Dermis blood vessel endothelial cell (primary cell): ENCODE measurements at places on chromosomes 5 and 9. TPM values are rescaled to one million over a fixed set of nuclear protein-coding genes. Genes with fewer than 3 reads are reported as not detected.
A peak's percentile ranks its signal among the peaks of the same experiment; 100 is the strongest.

Gene GCNT1
- 9.9 and 31.2 TPM in 2 replicates for total RNA-seq

- no peak for DNase-seq
Measured at GRCh38 chr9:111407813-111408212, 76.4 kb downstream of the ECPAS start.

DNA sequence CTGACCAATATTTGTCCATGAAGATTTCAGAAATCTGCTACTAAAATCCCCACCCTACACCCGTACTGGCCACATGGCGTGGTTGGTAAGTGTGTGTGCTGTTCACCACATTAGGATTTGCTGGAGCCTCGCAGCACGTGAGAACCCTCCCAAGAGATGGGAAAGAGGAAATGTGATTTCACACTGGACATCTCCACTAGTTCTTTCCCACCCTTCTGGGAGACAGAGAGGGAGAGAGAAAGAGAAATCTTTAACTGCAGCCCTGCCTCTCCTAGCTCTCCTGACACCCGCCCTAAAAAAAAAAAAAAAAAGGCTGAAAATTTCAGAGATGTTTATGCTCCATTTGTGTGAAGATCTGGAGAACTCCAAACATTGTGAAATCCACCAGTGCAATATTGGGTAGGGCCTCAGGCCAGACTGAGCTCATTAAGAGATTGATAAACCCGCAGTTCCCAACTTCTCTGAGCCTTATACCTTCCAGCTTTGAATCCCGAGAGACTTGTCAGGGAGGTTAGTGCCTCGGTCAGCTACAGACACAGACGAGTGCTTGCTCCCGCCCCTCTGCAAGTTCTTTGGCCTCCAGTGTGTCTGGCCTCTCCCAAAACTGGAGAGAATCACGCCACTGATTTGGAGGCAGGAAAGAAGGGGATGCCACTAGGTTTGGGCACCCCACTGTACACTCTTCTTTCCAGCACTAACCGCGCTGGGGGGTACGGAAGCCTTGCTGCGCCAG is 1.9 kb downstream of the SPRY4 start:
- peak; percentile 61 for DNase-seq

- DNase-seq, result peak; percentile 19
Measured at GRCh38 chr5:51821697-51822096, 438.4 kb downstream of the ISL1 start.

Gene RIMOC1
- 14.6 and 18.1 TPM in 2 replicates for total RNA-seq

Gene CTXN3
- not detected in 2 replicates for total RNA-seq

DNA sequence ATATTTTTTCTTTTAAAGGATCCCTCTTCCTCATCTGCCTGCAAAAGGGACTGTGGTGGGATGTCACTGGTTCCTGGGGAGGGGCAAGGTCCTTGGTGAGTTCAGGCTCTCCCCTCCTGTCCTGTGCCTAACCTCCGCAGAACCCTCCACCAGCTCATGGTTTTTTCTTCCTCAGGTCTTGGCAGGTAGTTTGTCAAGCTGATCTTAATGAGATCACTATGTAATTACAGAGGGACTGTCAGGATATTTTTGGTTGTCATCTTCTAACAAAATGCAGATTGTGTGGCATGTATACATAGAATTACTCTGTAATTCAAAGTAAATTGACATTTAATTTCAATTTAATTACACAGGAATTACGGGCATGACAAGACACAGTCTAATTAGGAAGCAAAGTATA is 150.3 kb upstream of the SEMA6A start:
- no peak for DNase-seq

Gene CDKN2B-AS1
- 0.28 and 2.2 TPM in 2 replicates for total RNA-seq

Gene ANKRD34B
- not detected in 2 replicates for total RNA-seq

- no peak for DNase-seq
Measured at GRCh38 chr9:94650949-94651348, 11.6 kb upstream of the FBP1 start.

DNA sequence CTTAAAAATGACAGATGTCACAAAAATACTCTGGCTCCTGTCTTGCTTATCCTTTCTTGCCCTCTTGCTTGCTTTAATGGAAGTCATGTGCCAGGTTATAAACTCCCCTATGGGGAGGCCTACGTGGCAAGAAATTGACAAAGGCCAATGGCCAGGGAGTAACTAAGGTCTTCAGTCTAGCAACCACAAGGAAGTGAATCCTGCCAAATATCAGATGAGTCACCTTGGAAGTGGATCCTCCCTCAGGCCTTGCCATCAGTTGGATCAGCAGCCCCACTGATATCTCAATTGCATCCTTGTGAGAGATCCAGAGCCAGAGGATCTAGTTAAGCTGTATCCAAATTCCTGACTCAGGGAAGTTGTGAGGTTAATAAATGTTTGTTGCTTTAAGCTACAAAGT is 82.8 kb downstream of the CAAP1 start:
- DNase-seq, result no peak

Gene PAX5
- total RNA-seq, result not detected in 2 replicates

DNA sequence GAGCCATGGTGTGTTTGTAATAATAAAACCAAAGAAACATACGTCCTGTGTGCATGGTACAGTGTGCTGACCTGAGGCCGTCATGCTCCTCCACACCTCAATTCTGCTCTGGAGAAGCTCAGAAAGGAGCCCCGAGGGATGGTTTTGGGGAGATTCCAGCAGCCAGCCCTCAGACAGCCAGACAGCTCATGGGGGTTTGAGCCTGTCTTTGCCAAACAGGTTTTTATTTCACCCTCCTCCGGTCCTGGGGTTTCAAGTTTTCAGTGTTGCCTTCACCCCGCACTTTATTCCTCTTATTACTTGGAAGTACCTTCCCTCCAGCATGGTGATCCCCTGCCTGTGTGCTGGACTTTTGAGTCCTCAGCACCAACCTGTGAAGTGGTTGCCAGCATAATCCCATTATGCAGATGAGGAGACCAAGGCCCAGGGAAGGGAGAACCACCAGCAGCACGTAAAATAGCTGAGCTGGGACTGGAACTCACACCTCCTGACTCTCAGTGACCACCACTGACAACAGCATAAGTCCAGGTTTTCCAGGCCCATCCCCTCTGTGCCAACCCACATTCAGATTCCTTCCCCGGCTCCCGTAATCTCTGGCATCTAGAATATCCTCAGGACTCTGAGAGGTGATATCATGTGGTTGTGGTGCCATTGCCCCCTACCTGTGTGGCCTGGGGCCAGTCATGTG is 35.1 kb downstream of the TGFBI start:
- DNase-seq, result no peak

Gene SMIM32
- not detected in 2 replicates for total RNA-seq

DNA sequence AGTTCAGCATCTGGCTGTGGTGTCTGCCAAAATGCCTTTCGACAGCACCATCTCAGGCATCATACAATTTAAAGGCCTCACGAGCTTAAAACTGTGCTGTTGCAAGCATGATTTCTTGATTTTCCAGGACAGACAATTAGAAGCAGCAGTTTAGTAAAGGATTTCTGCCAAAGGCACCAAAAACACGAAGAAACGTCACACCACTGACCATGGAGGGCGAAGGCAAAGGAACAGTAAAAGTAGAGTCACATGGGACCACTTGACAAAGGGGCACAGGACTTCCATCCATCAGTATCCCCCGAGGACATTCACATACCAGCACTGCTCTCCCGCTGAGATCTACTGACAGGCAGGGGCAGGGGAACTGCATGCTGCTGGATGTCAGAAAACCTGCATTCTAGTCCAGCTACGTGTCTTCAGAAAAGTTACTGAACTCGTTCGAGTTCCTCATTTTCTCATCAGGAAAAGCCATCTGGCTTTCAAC is 70.4 kb upstream of the FBXW11 start:
- no peak for DNase-seq

DNA sequence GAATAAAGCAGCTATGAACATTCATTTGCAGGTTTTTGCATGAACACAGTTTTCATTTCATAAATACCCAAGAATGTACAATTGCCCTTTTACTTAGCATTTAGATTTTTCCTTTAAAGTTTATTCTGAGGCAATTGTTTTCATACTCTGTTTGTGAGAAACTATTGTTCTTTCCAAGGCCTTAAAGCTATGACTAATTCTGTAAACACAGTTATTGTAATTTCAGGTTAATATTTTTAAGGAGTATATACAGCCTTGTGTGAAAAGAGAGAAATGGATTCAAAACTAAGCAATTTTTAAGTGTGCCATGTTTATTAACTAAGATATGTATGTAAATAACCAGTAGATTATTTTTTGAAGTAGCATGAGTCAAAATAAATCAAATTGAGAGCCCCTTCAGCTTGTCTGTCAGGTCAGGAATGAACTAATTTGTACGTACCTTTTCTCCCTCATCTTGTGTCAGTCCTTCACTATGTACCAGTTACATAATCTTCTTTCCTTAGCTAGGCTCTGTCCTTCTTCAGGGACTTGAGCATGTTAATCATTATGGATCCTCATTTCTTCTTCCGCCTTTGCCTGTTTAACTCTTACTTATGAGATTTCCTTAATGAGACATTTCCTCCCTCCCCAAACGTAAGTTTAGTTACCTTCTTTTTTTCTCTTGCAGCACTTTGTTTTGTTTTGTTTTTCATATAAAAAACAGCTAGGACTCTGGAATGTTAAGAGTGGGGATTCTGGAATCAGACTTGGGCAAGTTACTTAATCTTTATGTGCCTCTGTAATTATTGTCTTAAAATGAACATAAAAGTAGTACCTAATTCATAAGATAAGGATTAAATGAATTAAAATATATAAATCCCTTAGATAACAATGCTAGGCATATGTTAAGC is 63.6 kb downstream of the NIPBL start:
- DNase-seq, result peak; percentile 53

GRCh38 chr9:133516961-133517350 is 7.8 kb downstream of the MYMK start:
- no peak for DNase-seq

DNA sequence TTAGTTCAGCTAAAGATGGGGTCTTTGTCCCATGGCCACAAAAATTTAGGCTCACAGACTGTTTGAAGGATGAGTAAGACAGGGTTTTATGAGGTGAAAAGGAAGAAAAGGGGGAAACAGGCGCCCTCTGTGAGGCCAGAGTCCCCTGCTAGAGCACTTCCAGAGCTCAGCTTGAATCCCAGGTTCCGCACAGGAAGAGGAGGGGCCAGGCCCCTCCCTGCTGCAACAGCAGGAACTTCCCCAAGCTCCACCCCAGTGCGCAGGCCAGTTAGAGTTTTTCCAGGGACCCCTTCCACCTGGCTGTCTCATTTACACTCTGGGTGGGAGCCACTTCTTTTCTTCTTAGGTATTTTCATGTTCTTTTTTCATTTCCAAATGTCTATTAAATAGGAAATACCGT is 480.8 kb downstream of the PSAT1 start:
- DNase-seq, result no peak
